ENCODE measurements at places on chromosomes 11 and 22.

GRCh38 chr22:49889071-49889470 lies 29.2 kb downstream of the ALG12 start:
- no peak for DNase-seq

DNA sequence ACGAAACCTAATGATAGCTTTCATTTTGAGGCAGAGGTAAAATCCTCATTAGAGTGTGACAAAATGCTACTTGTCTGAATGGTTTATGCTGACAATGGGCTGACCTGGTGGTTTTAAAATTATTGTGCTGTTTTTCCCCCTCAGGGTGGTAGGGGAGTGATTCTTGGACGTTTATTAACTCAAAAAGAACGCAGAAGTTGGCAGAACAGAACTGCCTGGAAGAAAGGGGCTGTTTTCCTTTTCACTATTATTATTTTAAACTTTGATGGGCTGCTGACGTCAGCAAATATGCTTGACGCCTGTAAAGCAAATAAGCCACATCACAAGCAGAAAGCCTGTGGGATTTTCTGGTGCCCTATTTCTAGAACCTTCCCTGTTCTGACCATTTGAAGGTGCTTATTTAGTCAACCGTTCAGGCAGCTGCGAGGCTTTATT lies 4.0 kb downstream of the RASSF10 start:
- no peak for DNase-seq

DNA sequence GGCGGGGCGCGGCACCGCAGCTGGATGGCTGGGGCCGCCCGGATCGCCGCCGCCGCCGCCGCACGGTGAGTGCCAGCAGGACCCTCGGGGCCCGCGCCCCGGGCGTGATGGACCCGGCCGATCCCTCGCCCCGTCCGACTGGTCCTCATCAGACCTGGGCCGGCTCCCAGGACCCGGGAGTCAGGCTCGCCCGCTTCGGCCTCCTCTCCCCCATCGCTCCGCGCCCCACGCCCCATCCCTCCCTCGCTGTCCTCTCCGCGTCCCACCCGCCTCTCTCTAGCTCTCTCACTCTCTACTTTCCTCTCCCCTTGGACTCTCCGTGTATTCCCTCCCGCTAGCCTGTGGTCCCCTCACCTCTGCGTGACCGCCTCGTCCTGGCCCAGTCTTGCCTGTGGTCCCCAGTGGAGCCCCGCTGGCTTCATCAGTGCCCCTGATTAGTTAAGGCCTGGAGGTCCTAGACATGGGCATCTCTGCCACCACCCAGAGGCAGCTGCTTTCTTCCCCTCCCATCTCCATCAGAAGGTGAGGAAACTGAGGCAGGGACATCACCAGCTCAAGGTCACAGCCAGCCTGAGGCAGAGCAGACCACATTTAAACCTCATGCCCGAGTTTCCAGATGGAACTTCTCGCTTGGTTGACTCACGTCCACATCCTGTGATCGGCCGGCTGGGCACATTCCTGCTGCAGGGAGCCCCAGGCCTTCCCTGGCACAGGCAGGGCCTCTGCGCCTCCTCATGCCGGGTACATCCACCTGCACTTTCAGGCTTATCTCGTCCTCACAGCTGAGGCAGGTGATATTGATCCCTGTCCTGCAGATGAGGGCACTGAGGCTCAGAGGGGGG lies 429 bp downstream of the SLC39A13 start:
- DNase-seq: no peak

DNA sequence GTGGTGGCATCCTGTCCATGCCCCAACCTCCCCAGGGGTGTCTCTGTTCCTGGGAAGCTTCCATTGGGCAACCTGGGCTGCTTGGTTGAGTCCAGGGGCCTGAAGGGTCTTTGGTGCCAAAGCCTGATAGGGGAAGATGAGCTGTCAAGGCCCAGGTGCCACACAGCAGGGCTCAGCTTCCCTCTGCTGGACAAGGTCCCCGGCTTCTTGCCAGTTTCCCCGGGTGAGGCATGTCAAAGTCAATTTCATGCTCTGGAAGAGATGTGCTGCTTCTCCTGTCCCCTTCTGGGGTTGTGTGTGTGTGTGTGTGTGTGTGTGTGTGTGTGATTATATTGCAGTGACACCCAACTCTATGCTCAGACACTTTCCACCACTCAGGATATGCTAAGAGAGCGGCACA lies 26.9 kb downstream of the TP53I11 start:
- DNase-seq: no peak

DNA sequence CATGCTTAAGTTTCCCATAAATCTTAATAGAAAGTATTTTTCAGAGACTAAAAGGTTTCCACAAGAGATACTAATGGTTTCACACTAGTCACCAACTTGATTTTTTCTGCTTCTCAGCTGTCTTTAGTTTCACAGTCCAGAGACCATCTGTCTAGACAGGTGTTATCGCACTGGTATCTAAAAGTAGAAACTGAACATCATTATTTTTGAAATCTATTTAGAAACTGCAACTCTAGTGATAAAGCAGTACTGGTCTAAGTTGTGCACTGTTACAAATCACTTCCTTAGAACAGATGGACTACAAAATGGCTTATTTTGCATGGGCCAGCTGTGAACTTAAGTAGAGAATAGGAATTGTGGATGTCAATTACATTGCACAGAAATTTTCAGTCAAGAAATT lies 78.0 kb downstream of the CNTN5 start:
- no peak for DNase-seq

GRCh38 chr22:36185828-36186624 lies 15.6 kb downstream of the APOL4 start:
- DNase-seq: no peak

DNA sequence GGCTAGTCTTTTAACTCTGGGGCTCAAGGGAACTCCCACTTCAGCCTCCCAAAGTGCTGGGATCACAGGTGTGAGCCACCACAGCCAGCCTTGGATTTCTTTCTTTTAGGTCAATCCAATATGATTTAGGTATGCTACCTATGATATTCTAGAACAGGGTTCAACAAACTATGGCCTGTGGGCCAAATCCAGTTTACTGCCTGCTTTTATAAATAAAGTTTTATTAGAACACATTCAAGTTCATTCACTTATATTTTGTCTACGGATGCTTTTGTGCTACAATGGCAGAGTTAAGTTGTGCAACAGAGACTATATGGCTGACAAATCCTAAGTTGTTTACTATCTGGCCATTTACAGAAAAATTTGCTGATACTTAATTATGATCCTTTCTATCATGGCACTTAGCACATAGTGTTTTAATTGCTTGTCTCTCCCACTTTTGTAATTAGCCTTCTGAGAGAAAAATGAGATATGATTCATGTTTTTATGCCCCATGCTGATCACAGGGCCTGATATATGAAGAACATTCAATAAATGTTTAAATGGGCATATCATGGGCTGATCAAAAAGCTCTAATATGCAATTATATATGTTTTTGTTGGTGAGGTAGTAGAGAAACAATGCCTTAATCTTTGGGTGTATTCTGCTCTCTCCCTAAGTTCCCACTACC lies 109.6 kb downstream of the STIM1 start:
- no peak for DNase-seq

DNA sequence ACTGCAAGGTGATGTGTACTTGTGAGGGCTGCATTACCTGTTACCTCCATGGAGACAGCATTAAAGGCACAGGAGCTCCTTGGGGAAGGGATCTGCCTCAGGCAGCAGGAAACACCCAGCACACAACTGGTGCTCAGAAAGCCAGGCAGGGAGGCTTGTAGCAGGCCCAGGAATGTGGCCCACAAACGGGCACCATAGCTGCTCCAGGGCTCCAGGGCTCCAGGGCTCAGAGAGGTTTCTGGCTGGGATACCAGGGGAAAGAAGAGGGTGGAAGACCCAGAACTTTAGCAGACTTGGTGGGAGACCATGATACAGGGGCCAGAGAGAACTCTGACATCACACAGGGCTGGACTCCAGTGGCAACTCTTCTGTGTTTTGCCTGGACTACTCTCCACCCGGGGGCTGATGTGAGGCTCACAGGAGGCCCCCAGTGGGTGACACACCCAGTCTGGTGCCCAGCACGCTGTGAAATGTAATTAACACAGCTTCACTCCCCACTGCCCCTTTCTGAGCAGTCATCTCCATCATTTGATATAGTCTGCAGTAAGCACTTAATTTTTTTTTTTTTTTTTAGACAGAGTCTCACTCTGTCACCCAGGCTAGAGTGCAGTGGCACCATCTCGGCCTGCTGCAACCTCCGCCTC lies 14.7 kb upstream of the SULT4A1 start:
- DNase-seq: no peak

- DNase-seq: no peak
Observed at GRCh38 chr11:17609291-17610084, 62.4 kb downstream of the OTOG start.

- no peak for DNase-seq
Observed at GRCh38 chr22:20117633-20118299, 740 bp upstream of the TRMT2A start.

GRCh38 chr11:21635394-21636145 lies 557.3 kb upstream of the ANO5 start:
- no peak for DNase-seq

- DNase-seq: no peak
Observed at GRCh38 chr11:116990061-116990473, 108.2 kb downstream of the SIK3 start.

DNA sequence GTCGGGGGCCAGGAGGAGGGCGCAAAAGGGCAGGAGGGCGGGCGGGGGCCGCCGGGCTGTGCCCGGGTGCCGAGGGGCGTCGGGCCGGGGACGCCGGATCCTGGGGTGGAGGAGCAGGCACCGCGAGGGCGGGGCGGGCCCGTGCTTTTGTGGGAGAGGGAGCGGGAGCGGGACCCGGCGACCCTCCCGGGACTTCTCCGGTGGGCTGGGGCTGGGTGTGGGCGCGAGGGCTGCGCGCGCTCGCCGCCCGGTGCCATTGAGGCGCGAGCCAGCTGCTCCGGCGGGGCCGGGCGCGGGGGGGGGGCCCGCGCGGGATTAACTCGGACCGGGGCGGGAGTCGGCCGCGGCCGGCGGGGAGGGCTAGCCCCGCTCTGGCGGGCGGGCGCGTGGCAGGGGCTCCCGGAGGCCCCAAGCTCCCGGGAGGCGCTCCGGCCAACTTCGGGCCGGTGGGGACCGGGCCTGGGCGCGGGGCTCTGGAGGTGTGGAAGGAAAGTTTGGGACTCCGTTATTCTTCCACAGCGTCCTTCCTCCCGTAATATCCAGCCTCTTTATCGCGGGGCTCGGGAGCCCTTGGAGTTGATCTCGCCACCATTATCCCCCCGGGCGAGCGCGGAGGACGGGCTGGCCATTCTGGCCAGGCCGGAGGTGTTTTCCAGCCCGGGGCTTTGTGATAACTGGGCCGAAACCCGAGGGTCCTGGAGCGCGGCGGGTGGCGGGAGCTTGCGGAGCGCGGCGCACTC lies 936 bp downstream of the CECR2 start:
- no peak for DNase-seq

DNA sequence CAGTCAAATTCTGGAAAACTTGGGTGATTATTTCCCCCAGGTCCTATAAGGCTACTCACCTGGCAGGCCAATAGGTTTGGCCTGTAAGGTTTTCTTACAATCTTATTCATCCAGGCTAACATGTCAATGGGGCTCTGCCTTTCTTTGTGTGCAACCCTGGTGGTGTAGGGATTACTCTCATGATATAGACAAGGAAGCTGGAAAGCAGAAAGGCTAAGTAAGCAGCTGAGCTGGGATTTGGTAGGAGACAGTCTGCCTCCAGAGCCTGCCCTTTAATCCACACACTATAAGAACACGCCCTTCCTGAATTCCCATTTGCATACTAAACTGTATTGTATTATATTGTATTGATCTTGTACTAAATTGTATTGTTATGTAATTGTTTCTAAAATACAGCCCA lies 373.3 kb upstream of the CCDC90B start:
- no peak for DNase-seq

GRCh38 chr22:28051787-28052356 lies 132.8 kb upstream of the PITPNB start:
- peak; percentile 11 for DNase-seq

- peak; percentile 73 for DNase-seq
Observed at GRCh38 chr11:132402071-132402684, 1031.8 kb downstream of the NTM start.

DNA sequence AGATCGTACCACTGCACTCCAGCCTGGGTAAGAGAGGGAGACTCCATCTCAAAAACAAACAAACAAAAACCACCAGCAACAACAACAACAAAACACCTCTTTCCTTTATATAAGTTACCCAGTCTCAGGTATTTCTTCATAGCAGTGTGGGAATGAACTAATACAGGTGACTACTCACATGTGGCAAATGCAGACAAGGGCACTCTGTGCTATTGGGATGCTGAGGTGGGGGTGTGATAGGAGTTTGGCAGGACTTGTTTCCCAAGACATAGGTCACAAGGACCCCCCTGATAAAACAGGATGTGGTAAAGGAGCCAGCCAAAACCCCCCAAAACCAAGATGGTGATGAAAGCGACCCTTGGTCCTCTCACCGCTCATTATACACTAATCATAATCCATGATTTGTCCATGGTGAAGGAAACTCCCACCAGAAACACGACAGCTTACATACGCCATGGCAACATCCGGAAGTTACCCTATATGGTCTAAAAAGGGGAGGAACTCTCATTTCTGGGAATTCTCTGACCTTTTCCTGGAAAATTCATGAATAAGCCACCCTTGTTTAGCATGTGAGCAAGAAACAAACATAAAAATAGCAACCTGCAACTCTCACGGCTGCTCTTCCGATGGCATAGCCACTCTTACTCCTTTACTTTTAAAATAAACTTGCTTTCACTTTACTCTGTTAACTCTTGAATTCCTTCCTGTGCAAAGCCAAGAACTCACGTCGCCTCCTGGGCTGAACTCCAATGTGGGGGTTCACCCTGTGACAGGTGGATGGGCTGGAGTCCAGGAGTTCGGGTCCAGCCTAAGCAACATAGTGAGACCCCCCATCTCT lies 18.8 kb upstream of the INCENP start:
- DNase-seq: no peak

DNA sequence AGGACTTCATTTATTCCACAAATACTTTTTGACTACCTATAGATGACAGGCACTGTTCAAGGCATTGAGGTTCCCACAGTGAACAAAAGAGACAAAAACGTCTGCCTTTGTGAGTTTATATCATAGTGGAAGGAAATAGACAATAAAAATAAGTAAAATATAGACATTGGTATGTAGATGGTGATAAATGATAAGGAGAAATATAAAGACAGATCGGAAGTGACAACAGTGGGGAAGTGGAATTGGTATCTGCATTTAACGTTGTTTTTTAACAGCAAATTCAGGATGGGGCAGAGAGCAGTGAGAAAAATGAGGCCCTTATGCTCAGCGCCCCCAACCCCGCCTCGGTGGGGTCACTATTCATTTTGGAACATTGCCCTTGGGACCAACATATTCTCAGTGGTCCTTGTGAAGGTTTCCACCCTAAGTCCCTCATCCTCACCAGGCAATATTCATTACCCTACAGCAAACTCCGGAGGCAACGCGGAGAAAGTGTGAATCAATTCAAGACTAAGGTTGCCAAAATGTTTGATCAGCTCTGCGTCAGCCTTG lies 627 bp upstream of the PEX26 start:
- no peak for DNase-seq

Data from NCI-H2081 treated with DMSO at 0.1 percent for 48 hours (cell line).